Occipital lobe (tissue), 3 donors: ENCODE measurements at places on chromosomes 6 and 20.

- no peak for DNase-seq
Measured at GRCh38 chr6:127937747-127938146, 36.9 kb upstream of the THEMIS start.

DNA sequence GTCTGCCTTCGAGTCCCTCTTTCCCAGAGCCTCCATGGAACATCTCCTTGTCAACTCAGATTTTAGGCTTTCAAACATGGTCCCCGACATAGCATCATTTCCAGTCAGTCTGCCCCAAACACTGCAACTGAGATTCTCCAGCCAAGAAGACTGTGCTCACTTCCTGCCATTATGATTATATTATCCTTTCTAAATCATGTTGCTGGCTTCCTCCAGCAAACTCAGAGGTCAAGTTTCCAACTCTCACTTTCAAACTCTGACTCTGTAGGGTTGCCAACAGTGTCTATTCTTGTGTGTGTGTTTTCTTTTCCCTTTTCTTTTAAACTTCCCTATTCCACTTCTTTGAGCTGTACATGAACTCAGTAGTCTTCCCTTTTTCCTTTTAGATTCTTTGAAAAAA is 61.2 kb upstream of the TRAF3IP2 start:
- DNase-seq = no peak

DNA sequence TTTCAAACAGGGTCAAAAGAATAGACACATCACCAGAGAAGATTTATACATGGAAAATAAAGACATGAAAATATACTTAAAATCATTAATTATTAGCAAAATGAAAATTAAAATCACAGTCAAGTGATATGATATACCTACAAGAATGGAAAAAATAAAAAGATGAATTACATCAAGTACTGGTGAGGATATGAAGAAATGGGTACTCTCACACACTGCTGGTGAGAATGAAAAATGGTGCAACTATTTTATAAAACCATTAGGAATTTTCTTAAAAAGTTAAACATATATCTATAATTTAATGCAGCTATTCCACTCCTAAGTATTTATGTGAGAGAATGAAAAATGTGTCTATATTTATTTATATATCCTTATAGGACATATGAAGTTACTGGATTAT is 136.3 kb upstream of the GRIK2 start:
- DNase-seq = no peak

DNA sequence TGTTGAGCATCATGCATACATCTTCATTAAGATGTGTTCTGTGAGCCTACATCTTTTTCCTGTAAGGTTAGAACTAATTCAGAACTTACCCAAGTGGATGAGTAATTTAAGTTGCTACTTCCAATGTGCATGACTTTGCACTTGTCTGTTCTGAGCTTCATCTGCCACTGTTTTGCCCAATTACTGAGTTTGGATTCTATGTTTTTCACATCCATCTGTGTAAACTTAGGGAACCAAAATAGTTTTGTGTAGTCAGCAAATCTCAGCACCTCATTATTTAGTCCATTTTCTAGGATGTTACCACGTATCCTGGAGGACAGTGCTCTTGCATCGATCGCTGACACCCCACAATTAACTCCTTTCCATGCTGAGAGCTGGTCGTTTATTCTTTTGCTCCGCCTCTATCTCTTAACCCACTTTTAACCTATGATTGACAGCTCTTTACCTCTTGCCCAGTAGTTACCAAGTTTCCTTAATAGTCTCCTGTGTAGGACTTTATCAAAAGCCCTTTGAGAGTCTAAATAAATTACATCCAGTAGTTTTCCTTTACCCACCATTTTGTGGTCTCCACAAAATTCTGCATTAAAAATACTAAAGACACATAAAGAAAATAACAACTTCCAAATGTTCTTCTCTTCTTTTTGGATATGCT is 44.2 kb upstream of the CITED2 start:
- DNase-seq = no peak

DNA sequence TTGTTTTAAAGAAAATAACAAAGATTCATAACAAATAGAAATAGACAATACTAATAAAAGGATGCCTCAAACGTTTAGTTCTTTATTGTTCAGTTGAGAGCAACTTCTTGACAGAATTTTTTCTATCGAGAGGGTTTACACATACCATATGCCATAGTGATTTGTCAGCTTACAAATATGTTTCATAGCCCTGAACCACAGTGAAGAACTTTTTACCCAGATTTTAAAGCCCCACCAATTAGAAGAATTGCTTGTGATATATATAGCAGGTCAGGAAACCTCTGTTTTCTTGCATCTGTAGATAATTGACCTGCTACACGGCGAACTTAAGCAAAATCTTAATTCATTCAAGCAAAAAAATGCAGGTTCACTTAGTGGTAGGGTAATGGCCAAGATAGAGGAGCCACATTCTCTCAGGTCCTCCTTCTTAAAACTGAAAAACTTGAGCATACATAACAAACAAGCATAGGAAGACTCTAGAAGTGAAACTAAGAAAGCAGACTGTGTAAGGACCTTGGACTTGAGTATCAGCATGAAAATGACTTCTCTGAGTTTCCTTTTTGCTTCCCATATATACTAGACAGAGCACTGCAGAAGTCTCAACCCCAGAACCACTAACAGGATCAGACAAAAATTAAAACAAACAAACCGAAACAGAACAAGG is 39.5 kb downstream of the CRISP1 start:
- no peak for DNase-seq

GRCh38 chr6:45574885-45575284 is 197.2 kb upstream of the SUPT3H start:
- no peak for DNase-seq

GRCh38 chr20:14189794-14190402 is 147.5 kb downstream of the FLRT3 start:
- DNase-seq = no peak

DNA sequence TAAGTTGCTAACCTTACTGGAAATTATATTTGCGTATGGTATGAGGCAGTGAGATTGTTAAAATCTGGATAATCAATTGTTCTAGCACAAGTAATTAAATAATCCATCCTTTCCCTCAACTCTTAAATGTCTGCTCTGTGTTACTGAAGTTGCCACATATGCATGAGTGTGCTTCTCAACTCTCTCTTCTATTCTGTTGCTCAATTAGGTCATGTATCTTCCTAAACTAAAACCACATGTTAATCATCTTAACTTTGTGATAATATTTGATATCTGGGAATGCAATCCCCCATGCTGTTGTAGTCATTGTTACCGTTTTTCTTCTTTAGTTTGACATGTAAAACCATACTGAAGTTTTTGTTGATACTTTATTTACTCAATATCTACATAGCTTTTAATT is 63.5 kb upstream of the STMND1 start:
- no peak for DNase-seq

GRCh38 chr20:61835301-61835700 is 230.4 kb downstream of the TAF4 start:
- DNase-seq = no peak

DNA sequence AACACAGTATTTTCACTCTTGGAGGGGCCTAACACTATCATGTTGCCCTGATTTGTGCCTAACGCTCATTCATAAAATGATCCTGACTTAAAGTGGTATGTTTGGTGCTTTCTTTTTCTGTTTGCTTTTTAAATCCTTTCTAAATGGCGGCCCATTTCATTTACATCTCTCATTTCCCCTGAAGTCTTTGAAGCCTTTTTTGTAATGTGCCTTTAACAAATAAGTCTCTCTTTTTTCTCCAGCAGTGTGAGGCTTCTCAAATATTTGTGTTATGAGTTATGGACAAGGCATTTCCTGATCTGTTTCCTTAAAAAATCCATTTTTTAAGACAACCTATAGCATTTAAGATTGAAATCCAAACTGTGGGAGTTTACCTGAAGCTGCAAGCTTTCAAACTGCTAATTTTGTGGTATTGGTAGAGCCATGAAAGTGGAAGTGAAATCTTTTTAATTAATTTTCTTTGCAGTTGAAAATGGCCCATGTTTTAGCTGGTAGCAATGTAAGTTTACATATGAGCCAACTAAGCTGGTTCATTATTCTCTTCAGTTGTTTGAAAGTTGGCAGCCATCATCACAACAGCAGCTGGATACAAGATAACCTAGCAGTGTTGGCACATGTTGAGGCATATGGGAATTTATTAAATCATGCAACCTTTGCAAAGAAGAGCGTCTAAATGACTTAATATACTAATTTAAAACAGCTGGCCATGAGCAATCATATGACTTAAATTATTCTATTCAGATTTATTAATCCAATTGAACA is 469.7 kb downstream of the CDKAL1 start:
- no peak for DNase-seq

DNA sequence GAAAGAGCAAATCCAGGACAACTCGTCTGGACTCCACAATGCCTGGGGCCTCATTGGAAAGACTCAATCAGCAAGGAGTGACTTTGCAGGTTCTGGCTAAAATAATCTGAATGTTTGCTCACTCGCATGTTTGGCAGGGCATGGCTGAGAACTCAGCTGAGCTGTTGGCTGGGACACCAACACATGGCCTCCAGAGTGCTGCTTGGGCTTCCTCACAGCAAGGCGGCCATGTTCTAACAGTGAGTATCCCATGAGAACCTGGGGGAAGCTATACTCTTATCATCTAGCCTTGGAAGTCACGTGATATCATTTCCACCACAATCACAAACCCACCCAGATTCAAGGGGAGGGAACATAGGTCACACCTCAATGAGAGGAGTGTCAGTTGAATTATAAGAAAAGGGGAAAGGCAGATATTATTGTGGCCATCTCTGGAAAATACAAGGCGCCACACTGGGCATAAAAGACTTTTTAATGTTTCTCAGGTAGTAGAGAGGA is 23.1 kb upstream of the SHLD1 start:
- DNase-seq = no peak

GRCh38 chr20:24097506-24098245 is 109.1 kb upstream of the GGTLC1 start:
- DNase-seq = no peak

- DNase-seq = peak; percentile 47
Measured at GRCh38 chr6:26033085-26033940, 53.9 kb upstream of the HFE start.

- DNase-seq = no peak
Measured at GRCh38 chr6:30686009-30686907, at the start of gene PPP1R18. Gene PPP1R18, minus strand, starts transcription at chr6:30686645. Its CDS starts 627 bp downstream, at chr6:30686018.

DNA sequence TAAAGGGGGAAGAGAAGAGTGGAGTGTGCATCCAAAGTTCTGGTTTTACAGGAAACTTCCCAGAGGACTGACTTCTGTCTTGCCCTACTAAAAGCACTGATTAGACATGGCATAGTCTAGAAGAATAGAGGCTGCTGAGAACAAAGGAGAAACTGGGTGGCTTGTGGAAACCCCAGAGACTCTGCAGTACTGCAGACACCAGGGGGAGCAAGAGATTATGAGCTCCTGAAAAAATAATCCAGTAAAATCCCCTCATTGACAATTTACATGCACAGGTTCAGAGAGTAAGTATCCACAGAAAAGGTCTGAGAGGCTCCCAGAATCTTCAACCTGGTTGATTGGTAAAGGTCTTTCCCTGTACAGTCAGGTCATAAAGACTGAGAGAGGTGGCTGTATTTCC is 48.7 kb upstream of the CLVS2 start:
- no peak for DNase-seq

- no peak for DNase-seq
Measured at GRCh38 chr6:25774120-25774715, 19.7 kb downstream of the SLC17A4 start.

GRCh38 chr6:113128661-113129060 is 728.5 kb upstream of the MARCKS start:
- DNase-seq = no peak

GRCh38 chr20:48107560-48107959 is 322.3 kb upstream of the SULF2 start:
- DNase-seq = no peak

- no peak for DNase-seq
Measured at GRCh38 chr20:53786071-53786444, 192.4 kb upstream of the ZNF217 start.

DNA sequence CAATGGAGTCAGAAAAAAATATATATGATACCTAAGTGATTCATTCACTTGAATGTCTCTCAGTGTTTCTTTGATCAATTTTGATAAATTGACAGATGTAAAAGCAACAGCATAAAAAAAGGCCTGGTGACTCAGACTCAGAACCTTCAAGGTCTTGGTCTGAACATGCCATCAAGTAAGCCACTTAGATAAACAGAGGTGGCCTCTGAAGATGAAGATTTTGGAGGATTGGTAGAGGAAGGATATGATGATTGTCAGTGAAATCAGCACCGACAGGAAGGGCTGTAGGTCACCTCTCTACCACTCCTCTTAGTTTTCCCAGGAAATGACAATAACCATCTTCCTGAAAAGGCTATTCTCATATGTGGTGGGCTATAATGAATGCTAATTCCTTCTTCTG is 422.8 kb upstream of the EPHA7 start:
- no peak for DNase-seq

GRCh38 chr6:11413728-11414127 is 123.8 kb upstream of the TMEM170B start:
- DNase-seq = no peak

GRCh38 chr6:11705069-11705468 is 73.5 kb downstream of the ADTRP start:
- no peak for DNase-seq

- DNase-seq = no peak
Measured at GRCh38 chr6:157454762-157455714, 74.0 kb downstream of the ZDHHC14 start.

DNA sequence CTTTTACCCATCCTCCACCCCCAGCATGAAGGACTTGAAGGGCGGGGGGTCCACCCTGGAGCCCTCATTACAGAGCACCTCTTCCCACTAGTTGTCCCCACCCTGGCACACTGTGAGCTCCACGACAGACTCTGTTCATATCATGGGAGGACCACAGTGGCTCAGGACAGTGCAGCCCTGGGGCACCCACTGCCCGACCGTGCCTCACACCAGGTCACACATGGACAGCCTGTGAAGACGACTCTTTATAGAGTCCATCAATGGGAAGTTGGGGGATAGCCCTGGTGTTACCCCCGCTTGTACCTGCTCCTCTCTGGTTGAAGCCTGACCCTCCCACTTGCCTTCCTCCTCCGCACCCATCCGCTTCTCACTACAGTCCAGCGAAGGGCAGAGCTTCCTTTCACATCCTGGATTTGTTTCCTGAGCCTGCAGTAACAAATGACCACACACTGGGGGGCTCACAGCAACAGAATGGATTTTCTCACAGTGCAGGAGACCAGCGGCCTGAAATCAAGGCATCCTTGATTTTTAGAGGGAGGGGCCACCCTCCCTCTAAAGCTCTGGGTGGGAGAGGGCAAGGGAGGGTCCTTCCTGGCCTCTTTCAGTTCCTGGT is 15.5 kb downstream of the ZNF831 start:
- DNase-seq = no peak

DNA sequence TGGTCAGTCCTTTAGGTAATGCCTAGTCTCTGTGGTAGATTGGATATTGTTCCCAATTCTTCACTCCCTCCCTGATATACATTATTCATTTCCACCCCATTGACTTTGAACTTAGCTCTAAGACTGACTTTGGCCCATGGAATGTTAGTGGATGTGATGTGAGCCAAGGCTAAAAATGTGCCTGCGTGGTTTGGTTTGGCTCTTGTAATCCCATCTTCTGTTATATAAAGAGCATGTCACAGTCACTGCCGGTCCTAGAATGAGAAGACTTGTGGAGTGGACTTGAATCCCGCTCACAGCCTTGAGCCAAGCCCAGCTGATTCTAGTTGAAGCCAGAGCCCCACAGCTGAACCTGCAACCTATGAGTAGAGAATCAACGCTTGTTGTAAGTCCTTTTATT is 23.6 kb upstream of the DNAAF9 start:
- DNase-seq = no peak
